ENCODE measurements at places on chromosomes 2 and 18.

GRCh38 chr2:127185093-127185492 lies 35.0 kb downstream of the CYP27C1 start:
- DNase-seq = no peak

DNA sequence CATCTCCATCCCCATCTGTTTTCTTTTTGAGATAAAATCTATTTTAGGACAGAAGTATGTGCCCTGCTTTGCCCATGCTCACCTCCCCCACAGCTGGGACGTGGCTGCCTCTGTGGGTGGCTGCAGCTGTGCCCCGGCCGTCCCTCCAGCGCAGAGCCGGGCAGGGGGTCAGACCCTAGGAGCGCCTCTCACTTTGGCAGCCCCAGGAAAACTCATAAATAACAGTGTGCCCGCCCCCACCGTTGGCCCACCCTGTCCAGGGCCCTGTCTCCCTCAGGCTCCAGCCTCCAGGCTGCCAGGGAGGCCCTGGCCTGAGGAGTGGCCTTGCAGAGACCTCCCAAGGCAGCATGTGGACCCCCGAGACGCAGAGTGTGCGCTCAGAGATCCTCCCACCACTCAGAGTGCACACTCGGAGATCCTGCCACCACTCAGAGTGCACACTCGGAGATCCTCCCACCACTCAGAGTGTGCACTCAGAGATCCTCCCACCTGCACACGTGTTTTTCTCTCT lies 178.1 kb downstream of the TWIST2 start:
- DNase-seq = no peak

DNA sequence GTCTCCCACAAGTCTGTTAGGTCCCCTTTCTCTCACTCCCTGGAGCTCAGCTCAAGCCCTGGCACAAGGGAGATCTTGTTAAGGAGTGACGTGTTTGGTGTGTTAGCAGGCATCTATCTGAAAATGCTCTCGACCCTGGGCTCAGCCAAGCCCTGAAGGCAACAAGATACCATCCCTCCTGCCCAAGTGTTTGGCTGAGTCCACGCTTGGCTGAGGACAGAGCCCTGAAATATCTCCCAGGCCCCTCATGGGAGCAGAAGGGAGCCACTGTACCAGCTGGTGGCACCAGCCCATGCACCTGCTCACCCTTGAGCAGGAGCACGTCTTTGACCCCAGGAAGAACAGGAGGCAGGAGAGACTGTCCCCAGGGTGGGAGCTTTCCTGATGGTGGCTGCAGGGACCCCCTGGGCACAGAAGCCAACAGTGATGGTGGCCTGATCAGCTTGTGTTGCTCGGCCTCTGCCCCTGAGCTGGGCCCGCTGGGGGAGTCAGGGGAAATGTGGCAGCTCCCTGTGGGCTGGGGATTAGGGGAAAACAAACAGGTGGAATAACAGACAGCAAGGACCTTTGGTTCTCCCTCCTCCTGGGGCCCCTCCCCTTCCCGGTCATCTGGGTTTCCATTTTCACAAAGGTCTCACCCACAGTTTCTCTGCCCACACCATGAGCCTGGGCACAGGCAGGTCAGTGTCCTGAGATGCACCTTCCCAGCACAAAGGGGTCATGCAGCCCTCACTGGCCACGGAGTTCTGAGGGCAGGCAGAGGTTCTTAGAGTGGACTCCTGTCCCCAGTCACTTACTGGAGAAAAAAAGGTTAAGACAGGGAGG lies 91.6 kb downstream of the RHOB start:
- DNase-seq = no peak

DNA sequence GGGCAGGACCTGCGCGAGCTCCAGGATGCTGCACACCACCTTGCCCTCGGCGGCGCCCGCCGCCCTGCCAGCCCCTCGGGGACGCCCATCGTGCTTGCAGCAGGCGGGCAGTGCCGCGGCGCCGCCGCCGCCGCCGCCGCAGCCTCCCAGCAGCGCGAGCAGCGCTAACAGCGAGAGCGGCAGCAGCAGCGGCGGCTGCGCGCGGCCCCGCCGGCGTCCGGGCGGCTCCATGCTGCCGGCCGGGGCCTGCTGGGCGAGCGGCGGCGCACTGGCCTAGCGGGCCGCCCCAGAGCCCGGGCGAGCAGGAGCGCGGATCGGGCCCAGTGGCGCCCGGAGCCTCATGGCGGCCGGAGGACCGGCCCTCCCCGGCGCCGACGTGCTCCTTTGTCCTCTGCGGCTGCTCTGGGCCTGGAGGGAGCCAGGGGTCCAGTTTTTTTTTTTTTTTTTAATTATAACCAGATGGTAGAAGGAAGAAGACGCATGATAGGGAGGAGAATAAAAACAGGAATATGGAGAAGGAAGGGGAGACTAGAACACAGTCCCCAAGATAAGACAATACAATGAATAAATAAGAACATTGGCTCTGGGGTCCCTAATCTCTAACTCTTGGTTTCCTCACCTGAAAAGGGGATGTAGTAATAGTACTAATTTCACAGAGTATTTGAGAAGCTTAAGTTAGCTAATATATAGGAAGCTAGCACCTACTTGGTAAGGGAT lies 17.1 kb upstream of the ANKRD62 start:
- no peak for DNase-seq

Data from NCI-H2081 treated with DMSO at 0.1 percent for 48 hours (cell line).